Fibroblast of villous mesenchyme (primary cell): ENCODE measurements at places on chromosomes 7 and 10. TPM values are rescaled to one million over a fixed set of nuclear protein-coding genes. Genes with fewer than 3 reads are reported as not detected.

The ETV1 gene
- total RNA-seq = 9.3 and 11.7 TPM in 2 replicates

The CCL24 gene
- total RNA-seq = not detected in 2 replicates

The DKK1 gene
- 84.4 and 138 TPM in 2 replicates for total RNA-seq

The PRLHR gene
- total RNA-seq = not detected in 2 replicates

The LDB3 gene
- under 0.01 and 0.32 TPM in 2 replicates for total RNA-seq

The EIF5AL1 gene
- total RNA-seq = 0.64 and 0.86 TPM in 2 replicates

The TRPV6 gene
- total RNA-seq = not detected in 2 replicates

The KLLN gene
- 0.86 and 0.97 TPM in 2 replicates for total RNA-seq

The NPSR1 gene
- not detected in 2 replicates for total RNA-seq

The LRIT1 gene
- not detected in 2 replicates for total RNA-seq

The ADGRA1 gene
- not detected in 2 replicates for total RNA-seq

The LRRC18 gene
- total RNA-seq = not detected in 2 replicates

The CCNY gene
- total RNA-seq = 35.0 and 36.7 TPM in 2 replicates

The GSTO2 gene
- 1.9 and 2.2 TPM in 2 replicates for total RNA-seq

The METTL27 gene
- total RNA-seq = 1.6 and 2.6 TPM in 2 replicates

The TMEM270 gene
- not detected in 2 replicates for total RNA-seq

The MYOZ1 gene
- total RNA-seq = 0.32 and 0.43 TPM in 2 replicates

The BZW2 gene
- total RNA-seq = 48.0 and 53.5 TPM in 2 replicates

The TACC2 gene
- 5.6 and 9.3 TPM in 2 replicates for total RNA-seq

The LLCFC1 gene
- total RNA-seq = not detected in 2 replicates

The GALNT17 gene
- not detected in 2 replicates for total RNA-seq

The ABHD11 gene
- total RNA-seq = 8.2 and 11.9 TPM in 2 replicates

The AGAP5 gene
- 3.0 and 3.9 TPM in 2 replicates for total RNA-seq

The VAX1 gene
- total RNA-seq = not detected in 2 replicates

The PDAP1 gene
- 34.5 and 38.0 TPM in 2 replicates for total RNA-seq

The CYP3A4 gene
- not detected in 2 replicates for total RNA-seq

The IQUB gene
- total RNA-seq = 0.43 and 0.97 TPM in 2 replicates

The CFAP70 gene
- total RNA-seq = 0.32 and 0.43 TPM in 2 replicates

The CHST12 gene
- total RNA-seq = 2.6 and 3.5 TPM in 2 replicates

The TMEM130 gene
- total RNA-seq = 1.3 and 1.9 TPM in 2 replicates

The C7orf33 gene
- total RNA-seq = not detected in 2 replicates

The ZNF804B gene
- under 0.01 TPM in 1 of 2 replicates, not detected in the other for total RNA-seq

The PRXL2A gene
- 79.0 and 80.5 TPM in 2 replicates for total RNA-seq

The ZNF425 gene
- 2.9 and 3.5 TPM in 2 replicates for total RNA-seq

The WASHC2A gene
- total RNA-seq = 57.3 and 62.6 TPM in 2 replicates

The WDFY4 gene
- not detected in 2 replicates for total RNA-seq

The ITGB1 gene
- 1,751 and 1,757 TPM in 2 replicates for total RNA-seq

The TMEM273 gene
- total RNA-seq = not detected in 2 replicates

The HOXA3 gene
- total RNA-seq = 9.3 and 11.7 TPM in 2 replicates

The NOLC1 gene
- total RNA-seq = 22.2 and 30.7 TPM in 2 replicates

The EPDR1 gene
- total RNA-seq = 11.0 and 28.1 TPM in 2 replicates
